IMR-90 (cell line): ENCODE measurements at places on chromosomes 6 and 20.
A peak's percentile ranks its signal among the peaks of the same experiment; 100 is the strongest.

DNA sequence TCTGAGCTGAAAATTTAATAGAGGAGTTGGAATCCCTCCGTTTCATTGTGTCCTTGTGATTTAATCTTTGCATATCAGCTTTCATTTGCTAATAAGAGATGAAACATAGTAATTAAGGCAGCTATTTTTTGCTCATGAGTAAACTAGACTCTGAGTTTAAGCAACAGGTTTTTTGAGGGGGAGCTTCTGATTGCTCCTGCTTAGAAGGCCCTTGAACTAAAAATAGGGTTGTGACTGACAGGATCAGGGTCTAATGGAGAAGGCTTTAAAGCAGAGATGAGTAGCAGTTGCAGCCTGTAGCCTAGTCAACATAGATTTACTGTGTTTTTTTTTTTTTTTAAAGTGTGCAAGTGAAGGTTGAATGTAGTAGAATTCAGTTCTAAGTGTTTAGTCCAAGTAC lies 17.4 kb downstream of the HSF2 start:
- no peak for DNase-seq

DNA sequence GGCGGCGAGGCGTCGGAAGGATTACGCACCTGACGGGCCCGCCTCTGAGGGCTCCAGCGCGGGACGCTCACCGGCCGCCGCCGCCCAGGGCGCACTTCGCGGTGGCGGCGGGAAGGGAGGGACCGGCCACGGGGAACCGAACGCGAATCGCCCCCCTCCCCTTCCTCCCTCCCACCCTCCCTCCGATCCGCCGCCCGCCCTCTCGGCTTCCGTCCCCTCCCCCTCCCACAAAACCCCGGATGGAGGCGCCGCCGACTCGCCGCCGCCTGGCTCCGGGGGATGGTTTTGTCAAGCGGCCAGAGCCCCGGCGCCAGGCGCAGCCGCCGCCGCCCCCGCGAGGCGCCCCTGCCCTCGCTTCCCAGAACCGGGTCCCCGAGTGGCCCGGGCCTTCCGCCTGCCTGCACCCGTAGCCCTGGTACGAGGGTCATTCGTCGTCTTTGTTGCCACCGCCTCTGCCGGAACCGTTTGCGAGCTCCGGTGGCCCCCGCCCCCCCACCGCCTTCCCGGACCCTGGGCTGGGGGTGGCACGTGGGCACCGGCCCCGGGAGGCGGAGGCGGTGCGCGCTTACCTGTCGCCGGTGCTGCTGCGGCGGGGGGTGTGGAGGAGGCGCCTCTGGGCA lies 398 bp downstream of the ZBTB2 start:
- peak; percentile 60 for DNase-seq

DNA sequence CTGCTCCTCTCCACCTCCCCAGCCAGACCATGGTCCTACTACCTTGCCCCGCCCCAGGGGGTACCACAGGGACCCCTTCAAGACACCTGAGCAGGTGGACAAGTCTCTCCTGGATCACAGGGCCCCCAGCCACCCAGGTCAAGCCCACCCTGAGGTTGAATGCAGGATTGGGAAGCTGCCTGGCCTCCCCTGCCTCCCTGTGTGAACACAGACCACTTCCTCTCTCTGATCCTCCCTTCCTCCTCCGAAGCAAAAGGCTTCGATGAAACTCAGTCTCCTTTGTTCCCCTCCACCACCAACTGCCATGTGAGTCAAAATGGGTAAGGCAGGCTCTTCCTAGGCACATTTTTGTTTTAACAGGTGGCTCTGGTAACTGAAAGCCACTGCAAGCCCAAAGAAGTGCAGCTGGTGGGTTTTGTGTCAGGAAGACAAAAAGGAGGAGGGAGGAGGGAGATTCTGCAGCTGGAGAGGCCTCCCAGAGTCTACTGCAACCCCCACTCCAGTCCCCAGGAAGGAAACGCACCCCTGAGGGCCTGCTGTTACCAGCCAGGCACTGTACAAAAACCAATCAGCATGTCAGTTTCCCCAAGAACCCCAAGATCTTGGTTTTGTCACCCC lies 5.4 kb downstream of the ADA start:
- DNase-seq: peak; percentile 80

- no peak for DNase-seq
These were observed 871.0 kb upstream of the CITED2 start for GRCh38 chr6:140245296-140246040.

DNA sequence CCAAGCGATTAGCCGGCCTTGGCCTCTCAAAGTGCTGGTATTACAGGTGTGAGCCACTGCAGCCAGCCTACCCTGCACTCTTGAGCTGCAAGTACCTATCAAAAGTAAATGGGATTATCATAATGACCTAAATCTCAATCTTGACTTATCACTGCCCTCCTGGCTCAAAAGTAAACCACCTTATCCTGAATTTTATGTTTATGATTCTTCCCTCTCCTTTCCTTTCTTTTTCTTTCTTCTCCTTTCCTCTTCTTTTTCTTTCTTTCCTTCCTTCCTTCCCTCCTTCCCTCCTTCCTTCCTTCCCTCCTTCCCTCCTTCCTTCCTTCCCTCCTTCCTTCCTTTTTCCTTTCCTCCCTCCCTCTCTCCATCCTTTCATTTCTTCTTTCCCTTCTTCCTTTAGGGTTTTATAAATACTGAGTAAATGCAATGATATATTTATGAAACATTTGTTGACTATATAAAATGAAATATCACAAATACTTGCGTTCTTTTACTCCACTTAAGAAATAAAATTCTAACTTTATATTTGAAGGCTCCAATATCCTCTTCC lies 21.0 kb downstream of the SPATS1 start:
- no peak for DNase-seq
